ENCODE measurements at places on chromosomes 7 and 10. TPM values are rescaled to one million over a fixed set of nuclear protein-coding genes. Genes with fewer than 3 reads are reported as not detected.

DNA sequence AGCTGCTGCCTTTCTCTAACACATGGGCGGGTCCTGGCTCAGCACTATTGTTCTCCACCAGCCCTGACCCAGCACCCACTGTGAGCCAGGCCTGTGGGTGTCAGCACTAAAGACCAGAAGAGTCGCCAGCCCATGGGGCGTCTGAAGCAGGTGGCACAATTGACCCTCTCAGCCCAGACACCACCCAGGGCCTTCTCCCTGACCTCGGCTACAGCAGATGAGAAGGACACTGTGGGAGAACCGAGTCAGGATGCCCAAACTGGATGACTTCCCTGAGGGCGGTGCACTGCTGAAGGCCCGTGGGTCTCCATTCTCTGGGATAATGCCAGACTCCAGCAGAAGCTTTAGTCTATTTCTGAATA, 97.0 kb downstream of the MKI67 start:
- no peak for DNase-seq

RTKN2 gene
- 8.6 TPM for total RNA-seq

UBE3C gene
- total RNA-seq, result 127 TPM

AKR1C1 gene
- 56.1 TPM for total RNA-seq

DNA sequence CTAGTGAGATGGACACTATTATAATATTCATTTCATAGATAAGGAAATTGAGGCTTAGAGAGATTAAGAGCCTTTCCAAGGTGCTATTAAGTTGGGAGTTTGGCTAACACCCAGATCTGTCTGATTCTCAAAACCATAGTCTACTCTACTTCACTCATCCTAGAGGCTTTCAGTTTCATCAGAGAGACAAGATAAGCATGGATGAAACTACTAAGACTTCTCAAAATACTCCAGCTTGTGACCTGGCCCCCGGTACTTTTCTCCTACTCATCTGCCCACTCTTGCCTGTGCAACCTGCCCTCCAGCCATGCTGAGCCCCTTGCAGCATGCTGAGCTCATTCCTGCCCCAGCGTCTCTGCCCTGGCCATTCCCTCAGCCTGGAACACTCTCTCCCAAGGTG, 12.2 kb upstream of the SLC35B4 start:
- DNase-seq, result no peak

- DNase-seq, result no peak
Measured at GRCh38 chr7:122394512-122394911, 90.0 kb upstream of the FEZF1 start.

- no peak for DNase-seq
Measured at GRCh38 chr7:45655539-45655938, 81.4 kb downstream of the ADCY1 start.

FANK1 gene
- total RNA-seq, result 2.2 TPM

DNA sequence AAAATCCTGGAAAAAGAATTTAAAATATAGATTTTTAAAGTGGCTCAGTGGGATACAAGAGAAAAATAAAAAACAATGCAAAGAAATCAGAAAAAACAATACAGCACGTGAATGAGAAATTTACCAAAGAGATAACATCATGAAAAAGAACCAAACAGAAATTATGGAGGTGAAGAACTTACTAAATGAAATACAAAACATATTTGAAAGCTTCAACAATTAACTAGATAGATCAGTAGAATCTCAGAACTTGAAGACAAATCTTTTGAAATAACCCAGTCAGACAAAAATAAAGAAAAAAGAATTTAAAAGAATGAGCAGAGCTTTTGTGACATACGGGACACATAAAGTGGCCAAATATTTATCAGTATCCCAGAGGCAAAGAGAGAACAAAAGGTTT, 71.2 kb upstream of the DIP2C start:
- no peak for DNase-seq

BAG3 gene
- 26.5 TPM for total RNA-seq

GRCh38 chr7:98027342-98028033, 37.5 kb upstream of the OCM2 start:
- no peak for DNase-seq

DNA sequence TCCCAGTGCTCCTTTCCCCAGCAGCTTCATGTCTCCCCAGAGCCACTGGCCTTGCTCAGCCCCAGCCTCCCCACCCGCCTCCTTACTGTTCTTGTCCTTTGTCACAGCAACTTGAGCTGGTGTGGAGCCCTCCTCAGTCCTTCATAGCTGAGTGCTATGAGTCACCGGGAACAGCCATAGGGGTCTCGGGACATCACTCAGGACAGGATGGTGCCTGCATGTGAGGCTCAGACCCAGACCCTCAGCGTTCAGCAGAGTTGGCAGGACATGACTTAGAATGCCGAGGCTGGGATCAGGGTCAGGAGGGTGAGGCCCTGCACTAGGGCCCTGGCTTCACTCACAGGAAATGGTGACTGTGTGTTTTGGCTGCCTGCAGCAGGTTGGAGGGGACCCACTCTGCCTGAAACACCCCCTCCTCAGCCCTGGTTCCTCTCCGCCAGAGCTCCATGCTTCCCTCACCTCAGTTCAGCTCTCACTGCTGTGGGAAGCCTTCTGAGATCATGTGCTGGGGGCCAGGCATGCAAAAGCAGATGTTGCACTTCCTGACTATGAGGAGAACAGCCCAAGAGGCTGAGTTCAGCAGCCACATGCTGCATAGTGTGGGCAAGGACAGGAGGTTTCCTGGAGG, 40.7 kb upstream of the GJD4 start:
- no peak for DNase-seq

CUX1 gene
- 26.4 TPM for total RNA-seq

- peak; percentile 55 for DNase-seq
Measured at GRCh38 chr7:24323961-24324480, 40.0 kb downstream of the NPY start.

MUC3A gene
- total RNA-seq, result not detected

GRCh38 chr7:30787486-30787885, 16.3 kb downstream of the MINDY4 start:
- no peak for DNase-seq

DNA sequence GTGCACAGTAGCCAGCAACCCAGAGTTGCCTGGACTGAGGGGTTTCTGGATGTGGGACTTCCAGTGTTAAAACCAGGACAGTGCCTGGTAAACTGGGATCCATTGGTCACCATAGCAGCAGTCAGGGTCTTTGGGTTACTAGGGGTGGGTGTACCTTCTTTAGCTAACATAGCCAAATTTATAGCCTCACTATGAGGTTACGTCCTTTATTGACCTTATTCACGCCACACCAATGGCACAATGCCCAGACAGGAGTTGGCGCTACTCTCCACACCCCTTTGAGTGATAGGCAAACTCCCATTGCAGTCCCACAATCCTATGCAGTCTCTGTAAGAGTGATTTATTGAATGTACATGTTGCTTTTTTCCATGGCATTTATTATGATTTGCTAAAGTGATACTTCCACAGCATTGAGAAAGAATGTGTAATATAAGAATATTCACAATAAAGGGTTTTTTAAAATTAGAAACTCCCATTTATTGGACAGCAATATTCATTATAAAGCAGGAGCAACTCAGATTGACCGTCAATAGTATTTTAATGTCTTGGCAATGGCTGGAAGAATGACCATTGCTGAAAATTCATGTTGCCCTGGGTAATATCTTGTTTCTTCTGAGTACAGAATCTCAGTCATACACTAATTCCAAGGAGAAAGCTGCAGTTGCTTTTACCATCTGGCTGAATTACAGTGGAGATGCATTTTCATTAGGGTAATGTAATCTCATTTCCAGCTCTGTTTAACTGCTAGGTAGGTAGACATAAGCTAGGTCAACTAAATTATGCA, 26.1 kb downstream of the IFIT5 start:
- DNase-seq, result no peak

- no peak for DNase-seq
Measured at GRCh38 chr7:74364061-74364460, 74.9 kb downstream of the CLIP2 start.

DNA sequence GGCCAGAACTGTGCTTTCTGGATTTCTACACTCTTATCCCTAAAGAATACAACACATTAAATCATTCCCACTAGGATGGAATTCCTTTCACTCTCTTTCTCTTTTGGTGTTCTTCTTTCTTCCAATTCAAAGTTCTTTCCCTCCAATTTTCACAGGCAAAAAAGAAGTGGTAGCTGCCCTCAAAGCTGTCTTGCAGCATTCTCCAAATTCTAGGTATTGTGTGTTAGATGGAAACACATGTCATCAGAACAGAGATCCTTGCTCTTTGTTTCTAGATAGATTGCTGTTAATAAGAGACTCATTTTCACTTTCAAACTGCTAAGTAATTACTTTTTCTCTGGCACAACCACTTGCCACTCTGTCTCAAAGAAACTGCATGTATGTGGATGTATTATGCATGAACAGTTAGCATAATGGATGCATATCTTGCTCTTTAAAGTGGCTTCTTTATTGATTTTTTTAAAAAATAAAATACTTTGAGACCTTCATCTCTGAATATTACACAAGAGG, 31.0 kb downstream of the SHTN1 start:
- DNase-seq, result no peak

DNA sequence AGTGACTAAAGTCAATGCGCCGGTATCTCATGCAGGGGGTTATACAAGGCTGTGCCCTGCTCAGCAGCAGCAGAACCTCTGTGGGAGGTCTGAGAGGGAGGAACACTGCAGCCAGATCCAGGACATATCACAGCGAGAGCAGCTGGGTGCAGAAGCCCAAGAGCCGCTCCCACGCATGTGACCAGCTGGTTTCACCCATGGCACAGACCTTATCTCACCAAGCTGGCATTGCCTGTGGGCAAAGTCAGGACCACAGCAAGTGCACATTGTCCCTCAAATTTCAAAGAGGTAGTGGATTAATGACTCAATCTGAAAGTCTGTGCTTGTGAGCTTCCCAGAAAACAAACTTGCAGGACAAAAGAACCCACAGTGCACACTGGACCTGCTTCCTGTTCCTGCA, 31.6 kb upstream of the AKR1C1 start:
- DNase-seq, result peak; percentile 38

DNA sequence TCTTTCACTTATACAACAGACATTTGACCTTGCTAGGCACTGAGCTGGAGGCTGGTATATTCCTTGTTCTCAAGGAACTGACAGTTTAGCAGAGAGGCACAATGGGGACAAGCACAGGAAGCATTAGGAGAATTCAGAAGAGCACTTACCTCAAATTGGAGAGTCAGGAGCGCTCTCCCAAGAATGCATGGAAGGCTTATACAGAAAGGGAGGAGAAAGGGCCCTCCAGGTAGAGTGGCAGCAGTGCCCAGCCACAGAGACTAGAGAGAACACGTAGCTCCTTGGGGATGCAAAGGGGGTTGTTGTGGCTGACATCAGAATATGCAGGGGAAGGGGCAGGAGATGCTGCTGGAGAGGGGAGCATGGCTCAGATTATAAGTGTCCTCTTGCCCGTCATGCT, 78.2 kb upstream of the MKLN1 start:
- DNase-seq, result no peak

GRCh38 chr10:69449841-69450240, 1.4 kb upstream of the TSPAN15 start:
- peak; percentile 66 for DNase-seq

DNA sequence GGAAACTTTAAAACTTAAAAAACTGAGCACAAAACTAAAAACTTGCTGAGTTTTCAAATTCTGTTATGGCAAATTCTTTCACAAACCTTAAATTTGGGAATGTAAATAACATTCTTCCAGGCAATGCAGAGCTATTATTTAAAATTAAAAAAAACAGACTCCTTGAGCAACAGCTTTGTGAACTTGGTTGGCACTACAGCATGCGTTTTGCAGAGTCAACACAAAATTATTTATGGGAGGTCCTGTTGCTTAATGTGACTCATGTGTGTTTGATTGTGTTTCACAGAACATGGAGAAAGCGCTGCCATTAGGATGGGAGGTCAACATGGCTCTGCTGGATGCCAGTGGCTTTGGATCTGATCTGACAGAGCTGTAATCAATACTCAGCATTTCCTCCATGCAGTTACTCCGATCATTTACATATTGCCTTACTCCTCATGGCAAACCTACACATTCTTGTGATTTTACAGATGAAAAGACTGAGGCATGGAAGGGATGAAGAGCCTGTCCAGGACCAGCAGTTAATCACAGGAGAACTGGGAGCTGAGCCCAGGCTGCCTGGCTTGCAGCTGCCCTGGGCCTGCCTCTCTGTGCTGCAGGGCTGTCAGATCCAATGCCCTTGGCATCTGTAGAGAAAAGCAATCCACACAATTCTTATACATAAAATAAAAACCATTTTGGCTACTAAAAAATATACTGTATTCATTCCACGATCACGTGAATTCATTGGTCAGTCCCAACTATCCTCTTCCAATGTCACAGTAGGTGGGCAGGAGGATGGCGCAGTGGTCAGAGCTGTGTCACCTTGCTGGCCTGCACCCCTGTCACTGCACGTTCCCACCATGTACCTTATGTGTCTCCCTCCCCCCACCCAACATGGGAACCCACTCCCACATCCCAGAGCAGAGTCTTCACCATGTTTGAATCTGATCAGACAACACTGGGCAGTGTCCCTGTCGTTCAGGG, 200.9 kb downstream of the CXCL12 start:
- peak; percentile 16 for DNase-seq

GRCh38 chr7:23487670-23488069, 17.4 kb upstream of the IGF2BP3 start:
- DNase-seq, result no peak

VIPR2 gene
- total RNA-seq, result not detected

STAG3 gene
- 0.96 TPM for total RNA-seq

DNA sequence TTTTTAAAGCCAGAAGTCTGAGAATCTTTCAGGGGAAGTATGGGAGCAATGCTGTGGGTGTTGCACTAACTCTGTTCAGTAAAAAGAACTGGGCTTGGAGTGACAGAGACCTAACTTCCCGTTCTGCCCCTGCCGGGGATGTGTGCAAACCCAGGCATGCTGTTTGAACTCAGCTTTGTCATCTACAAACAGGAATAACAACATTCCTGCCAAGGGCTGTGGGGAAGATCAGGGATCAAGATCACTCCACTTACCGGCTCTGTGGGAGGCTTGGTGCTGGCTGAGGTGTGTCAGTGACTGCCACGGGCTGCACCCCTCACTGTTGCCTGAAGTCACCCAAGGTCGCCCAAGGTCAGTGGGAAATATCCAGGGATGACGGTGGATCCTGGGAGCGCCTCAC, 23.1 kb upstream of the DRGX start:
- DNase-seq, result no peak

GRCh38 chr7:91050677-91051076, 213.6 kb upstream of the FZD1 start:
- no peak for DNase-seq

DNA sequence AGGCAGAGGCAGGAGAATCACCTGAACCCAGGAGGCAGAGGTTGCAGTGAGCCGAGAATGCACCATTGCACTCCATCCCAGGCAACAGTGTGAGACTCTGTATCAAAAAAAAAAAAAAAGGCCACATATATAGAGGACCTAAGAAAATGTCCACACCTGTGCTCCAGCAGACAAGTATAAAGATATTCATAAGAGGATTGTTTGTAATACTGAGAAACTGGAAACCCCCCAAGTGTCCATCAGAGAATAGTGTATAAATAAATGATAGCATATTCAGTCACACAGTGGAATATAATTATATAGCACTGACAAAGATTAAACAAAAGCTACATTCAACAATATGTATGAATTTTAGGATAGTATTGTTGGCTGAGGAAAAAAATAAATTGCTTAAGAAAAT, 1050.6 kb downstream of the GRM8 start:
- DNase-seq, result no peak

GRCh38 chr10:47351899-47352815, 4.0 kb downstream of the RBP3 start:
- no peak for DNase-seq

GNAT3 gene
- not detected for total RNA-seq

- no peak for DNase-seq
Measured at GRCh38 chr7:141584935-141585334, 33.7 kb downstream of the AGK start.

Measured in LHCN-M2 (cell line).